ENCODE measurements at places on chromosomes 1 and 21. TPM values are rescaled to one million over a fixed set of nuclear protein-coding genes. Genes with fewer than 3 reads are reported as not detected.

The PRAMEF25 gene
- not detected for polyA plus RNA-seq

The KNCN gene
- polyA plus RNA-seq, result not detected

The TTC13 gene
- 4.6 TPM for polyA plus RNA-seq

The ERICH3 gene
- 0.15 TPM for polyA plus RNA-seq

The S100A6 gene
- polyA plus RNA-seq, result 1,645 TPM

The IVL gene
- polyA plus RNA-seq, result 0.45 TPM

The SLC1A7 gene
- 8.6 TPM for polyA plus RNA-seq

The TSEN15 gene
- polyA plus RNA-seq, result 21.8 TPM

The ITLN2 gene
- polyA plus RNA-seq, result 318 TPM

GRCh38 chr1:96208428-96208827, 513.2 kb upstream of the PTBP2 start:
- no peak for DNase-seq

- DNase-seq, result no peak
Measured at GRCh38 chr1:212167098-212167497, 118.1 kb upstream of the PPP2R5A start.

DNA sequence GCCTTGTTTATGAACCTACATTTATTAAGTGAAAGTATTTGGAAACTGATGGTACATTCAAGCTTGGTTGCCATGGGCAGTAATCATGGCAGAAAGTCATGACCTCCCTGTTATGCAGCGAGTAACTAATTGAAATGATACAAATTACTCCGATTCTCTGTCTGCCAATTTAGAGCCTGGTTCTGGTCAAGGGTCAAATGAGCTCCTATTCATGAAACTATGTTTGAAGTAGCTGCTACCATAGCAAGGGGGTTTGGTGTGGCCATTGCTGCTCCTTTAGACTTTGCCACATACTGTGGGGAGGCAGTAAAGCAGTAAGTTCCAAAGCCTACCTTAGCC, 187.2 kb upstream of the FOXD3 start:
- DNase-seq, result peak; percentile 58

- DNase-seq, result no peak
Measured at GRCh38 chr21:44612669-44613229, 870 bp downstream of the KRTAP10-8 start.

GRCh38 chr21:46049890-46050667, 47.8 kb upstream of the COL6A2 start:
- no peak for DNase-seq

DNA sequence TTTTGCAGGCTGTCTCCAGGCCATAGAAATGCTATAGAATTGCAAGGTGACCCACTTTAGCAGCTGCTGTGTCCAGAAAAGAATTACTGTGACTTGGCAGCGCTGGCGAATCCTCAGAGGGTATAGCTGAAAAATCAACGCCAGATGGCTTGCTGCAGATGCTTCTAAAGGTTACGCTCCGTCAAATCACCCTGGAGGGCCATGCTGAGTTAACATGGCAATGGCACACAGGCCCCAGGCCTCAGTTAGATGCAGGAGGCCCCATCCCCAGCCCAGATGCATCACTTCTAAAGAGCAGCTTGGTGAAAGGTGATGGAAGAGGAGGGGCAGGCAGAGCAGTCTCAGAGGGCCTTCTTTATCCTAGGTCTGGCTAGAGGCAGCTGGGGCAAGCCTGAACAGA, 18.0 kb downstream of the KIAA1614 start:
- DNase-seq, result no peak

- DNase-seq, result no peak
Measured at GRCh38 chr1:178606839-178607238, 93.9 kb downstream of the TEX35 start.

- no peak for DNase-seq
Measured at GRCh38 chr1:177809819-177810218, 160.0 kb downstream of the SEC16B start.

- no peak for DNase-seq
Measured at GRCh38 chr1:54297596-54298283, 97.8 kb downstream of the MRPL37 start.

DNA sequence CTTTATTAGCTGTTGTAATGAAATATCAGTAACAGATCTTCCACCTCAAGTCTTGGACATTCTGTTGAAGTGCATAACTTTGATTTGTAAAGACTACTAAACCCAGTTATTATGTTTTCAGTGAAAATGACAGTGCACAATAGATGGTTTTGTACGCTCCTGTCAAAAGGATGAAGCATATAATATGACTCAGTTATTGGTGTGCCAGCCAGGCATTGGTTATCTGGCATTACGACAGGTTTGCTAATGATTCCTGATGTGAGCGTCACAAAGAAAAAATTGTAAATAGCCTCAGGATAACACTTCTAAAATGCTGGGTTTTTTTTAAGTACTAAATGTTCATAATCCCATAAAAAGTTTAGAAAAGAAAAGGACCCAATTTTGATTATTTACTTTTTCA, 147.9 kb downstream of the MAGI3 start:
- no peak for DNase-seq

GRCh38 chr21:36075171-36075570, 5.3 kb downstream of the CBR1 start:
- no peak for DNase-seq

GRCh38 chr1:23777979-23778814, at the start of gene PITHD1:
TSS of gene PITHD1 (plus strand) at chr1:23778418. CDS start at chr1:23778516, 98 bp downstream.
- peak; percentile 95 for DNase-seq

DNA sequence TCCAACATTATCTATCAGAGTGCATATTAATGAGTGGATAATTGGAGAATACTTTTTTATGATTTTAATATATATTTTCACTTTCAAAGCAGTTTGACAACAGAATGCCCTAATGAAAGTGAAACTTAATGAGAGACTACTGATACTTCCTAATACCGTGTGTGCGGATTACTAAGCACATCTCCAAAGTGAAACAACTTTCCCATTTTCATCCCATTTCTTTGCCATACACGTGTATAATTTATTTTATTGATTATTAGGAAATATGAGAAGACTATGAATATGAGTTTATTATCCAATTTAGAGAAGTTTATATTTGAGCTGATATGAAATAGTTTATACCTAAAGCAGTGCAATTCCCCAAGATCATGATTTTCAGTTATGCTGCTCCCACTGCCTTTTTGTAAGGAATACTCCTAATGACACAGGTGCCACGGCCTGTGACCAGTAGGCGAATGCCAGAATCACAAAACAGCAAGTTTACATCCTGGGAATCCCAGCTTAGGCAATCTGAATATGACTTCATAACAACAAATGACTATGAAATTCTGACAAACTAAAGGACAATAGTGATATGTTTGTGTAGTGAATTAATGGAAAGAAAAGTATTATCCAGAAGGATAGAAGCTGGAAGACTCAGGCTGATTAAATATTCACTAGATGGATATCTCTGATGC, 202.9 kb downstream of the NCAM2 start:
- DNase-seq, result no peak

GRCh38 chr21:15122241-15122640, 57.4 kb upstream of the NRIP1 start:
- no peak for DNase-seq

DNA sequence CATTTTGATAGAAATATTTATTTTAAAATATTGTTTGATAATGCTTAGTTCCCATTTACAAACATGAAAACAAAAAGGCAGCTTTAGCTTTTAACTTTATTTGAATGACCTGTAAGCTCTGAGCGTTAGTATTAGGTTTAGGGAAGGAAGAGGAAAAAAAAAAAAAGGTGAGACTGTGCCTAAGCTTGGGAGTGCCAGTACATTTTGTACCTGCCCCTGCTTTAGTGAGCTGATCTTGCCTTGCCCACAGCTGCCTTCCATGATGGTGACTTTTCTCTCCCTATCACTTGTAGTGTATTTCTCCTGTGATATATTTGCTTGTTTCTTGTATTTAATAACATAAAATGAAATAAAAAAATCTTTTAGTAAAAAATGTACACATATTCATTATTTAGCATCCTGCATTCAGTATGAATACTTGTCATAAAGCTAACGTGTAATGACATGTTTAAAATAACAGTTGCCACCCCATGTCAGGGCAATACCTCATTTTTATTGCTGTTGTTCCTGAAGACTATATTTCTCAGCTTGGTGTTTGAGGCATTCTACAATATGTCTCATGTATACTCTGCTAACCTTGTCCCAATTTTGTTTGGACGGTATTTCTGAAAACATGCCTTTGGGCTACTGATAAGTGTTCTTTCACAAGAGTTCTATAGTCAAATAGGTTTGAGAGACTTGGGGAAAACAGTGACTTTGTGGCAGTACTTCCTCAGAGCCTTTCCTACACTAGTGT, 76.3 kb downstream of the NEK7 start:
- peak; percentile 6 for DNase-seq

DNA sequence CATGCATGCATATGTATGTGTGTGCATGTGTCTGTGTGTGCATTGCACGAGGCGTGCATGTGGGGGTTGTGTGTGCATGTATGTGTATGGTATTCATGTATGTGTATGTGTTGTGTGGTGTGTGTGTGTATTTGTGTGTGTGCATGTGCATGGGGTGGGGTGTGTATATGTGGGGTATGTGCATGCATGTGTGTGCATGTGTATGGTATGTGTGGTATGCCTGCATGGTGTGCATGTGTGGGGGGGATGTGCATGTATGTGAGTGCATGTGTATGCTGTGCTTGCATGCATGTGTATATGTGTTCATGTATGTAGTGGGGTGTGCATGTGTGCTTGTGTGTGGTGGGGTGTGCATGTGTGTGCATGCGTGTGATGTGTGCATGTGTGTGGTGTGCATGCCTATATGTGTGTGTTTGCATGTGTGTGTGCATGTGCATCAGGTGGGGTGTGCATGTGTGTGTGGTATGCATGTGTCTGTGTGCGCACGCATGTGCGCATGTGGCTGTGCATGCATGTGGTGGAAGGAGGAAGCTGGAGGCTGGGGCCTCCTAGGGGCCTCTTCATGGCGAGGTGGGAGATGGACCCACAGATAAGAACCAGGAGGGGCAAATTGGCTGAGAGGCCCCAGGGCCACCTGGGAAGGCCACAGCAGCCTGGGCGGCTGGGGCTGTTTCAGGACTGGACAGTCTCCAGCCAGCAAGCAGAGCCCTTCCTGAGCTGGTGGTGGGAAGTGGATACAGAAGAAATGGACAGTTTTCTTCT, 35.9 kb upstream of the ARF1 start:
- DNase-seq, result no peak

- DNase-seq, result no peak
Measured at GRCh38 chr1:177490036-177490639, 319.4 kb downstream of the BRINP2 start.

DNA sequence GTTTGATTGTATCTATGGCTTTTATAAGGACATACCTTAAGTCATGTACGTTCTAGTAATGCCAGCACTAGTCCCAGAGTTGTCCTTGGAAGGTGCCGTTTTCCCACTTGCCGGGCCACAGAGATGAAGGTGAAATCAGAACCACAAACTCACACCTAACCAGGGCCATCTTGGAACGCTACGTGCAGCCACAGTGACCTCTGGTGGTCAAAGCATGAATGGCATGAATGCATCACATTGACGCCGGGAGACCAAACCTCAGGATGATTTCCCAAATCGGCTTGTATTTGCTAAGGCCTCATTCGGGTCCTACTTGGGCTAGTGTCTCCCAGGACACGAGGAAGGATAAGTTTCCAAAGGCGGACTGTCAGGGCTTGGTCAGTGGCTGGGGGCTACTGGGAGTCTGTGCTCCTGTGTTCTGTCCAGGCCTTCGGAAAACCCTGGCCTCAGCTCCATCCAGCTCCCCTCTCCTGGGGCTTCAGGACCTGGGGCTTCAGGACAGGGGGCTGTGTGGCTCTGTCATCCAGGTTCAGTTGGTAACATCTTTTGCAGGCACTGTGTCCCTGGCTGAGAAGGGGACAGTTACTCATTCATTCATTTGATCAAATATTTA, 260.5 kb downstream of the PRDM2 start:
- DNase-seq, result peak; percentile 73

DNA sequence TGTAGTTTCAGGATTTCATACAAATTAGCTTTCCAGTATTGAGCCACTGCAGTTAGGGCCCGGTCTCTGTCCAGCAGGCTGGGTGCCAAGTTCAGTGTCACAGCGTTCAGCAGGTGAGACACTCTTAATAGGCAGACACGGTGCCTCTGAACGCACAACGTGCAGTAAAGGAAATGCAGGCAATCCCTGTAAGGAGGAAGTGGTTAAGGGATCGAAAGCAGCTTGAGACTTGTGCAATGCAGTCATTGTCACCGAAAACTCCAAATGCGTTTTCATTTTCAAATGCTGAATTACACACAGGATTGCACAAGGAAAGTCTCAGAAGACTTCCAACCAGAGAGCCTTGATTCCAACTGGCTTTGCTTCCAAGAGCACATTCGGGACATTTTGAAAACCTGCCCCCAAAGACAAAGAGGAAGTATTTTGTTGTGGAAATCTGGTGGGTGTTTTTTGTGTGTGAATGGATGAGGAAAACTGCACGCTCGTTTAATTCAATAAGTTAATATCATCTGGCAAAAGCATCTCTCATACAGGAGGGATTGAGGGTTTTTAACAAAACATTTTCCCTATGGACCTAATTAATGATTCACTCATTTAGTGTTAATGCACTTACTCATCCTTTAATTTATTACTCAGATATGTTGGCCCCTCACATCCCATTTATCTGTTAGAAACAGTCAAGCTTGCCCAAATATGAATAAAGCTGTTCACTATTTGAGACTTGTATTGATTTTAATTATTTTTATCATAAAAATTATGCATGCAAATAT, 61.6 kb downstream of the PTGS2 start:
- DNase-seq, result no peak

GRCh38 chr1:45929257-45929687, 125.9 kb downstream of the MAST2 start:
- DNase-seq, result no peak

GRCh38 chr1:916173-917075, 7.3 kb upstream of the SAMD11 start:
- peak; percentile 66 for DNase-seq

GRCh38 chr1:45260244-45260643, 53.8 kb upstream of the ZSWIM5 start:
- DNase-seq, result no peak

DNA sequence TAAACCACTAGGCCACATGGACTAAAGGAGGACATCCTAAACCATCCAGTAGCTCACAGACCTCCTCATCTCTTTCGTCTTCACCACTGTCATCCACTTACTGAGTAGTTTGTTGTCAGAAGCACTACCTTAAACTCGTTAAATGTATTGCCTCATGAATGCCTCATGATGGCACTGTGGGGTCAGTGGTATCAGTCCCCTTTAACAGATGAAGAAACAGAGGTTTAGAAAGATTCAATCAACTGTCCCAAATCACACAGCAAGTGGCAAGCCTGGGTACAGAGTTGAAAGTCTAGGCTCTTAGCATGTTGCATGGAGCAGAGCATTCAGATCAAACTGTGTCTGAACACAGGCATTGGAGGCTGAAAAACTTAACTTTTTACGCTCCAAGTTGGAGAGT, 183.6 kb upstream of the KIAA0040 start:
- peak; percentile 38 for DNase-seq

DNA sequence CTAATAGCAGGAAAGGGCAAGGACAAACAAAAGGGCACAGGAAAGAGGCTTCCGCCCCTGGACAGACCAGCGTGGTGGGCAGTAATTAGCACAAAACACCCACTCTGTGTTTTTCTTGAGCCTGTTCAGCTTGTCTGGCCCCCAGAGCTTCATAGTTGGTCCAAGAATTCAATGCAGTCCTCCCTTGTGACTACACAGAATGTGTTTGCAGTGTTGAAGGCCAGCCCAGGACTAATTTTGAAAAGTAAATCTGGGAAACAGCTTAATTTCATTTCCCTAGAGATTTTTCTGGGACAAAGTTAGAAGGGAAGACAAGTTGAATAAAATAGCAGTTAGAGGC, 49.2 kb upstream of the LMO4 start:
- DNase-seq, result no peak

Measured in small intestine (tissue), 16 donors.